ENCODE measurements at places on chromosomes 12 and 14. TPM values are rescaled to one million over a fixed set of nuclear protein-coding genes. Genes with fewer than 3 reads are reported as not detected.
A peak's percentile ranks its signal among the peaks of the same experiment; 100 is the strongest.

DNA sequence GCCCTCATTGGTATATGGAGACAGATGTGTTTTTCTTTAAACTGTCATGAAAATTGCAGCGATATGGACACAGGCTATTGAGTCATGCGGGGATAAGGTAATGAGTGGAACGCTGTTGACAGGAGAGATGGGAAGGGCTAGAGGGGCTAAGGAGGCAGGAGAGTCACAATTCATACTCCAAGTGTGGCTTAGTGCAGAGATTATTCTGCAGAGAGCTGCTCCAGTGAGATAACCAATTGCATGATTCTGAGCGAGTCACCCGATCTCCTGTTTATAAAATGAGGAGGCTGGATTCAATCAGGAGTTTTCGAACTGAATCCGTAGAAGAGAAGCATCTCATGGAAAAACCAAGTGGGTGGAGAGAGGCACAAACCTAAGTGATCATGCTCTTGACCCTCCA is 106.4 kb upstream of the PLEKHG7 start:
- no peak for DNase-seq

DNA sequence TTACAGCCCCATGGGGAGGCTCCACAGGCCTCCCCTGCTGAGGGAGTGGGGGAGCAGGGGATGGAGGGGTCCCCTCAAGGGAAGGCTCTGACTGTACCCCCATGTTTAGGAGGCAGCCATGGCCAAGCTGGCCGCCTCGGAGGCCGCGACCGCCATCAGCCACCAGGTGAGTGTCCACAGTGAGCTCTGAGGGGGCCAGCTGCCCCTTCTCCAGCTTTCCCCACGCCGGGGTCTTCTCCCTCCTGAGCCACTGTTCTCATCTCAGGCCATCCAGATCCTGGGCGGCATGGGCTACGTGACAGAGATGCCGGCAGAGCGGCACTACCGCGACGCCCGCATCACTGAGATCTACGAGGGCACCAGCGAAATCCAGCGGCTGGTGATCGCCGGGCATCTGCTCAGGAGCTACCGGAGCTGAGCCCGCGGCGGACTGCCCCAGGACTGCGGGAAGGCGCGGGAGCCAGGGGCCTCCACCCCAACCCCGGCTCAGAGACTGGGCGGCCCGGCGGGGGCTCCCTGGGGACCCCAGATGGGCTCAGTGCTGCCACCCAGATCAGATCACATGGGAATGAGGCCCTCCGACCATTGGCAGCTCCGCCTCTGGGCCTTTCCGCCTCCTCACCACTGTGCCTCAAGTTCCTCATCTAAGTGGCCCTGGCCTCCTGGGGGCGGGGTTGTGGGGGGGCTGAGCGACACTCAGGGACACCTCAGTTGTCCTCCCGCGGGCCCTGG is 13.6 kb downstream of the ACADS start:
- no peak for DNase-seq

GRCh38 chr12:473863-474577 is 14.3 kb downstream of the B4GALNT3 start:
- DNase-seq, result no peak

DNA sequence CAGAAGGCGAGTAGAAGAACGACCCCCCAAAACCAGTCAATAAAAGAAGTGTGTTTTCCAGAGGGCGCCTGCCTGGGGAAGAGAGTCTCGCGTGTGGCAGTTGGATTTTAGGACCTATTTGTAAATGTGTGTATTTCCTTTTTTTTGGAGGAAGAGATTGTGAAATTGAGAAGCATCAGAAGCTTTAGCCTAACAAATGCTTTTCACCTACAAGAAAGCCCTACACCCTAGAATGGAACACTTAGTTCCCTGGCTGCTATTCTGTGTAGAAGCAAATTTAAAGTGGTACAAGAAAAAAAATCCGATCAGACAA is 1.3 kb downstream of the RCOR1 start:
- DNase-seq, result no peak

GRCh38 chr12:69330475-69331473 is 17.4 kb upstream of the LYZ start:
- peak; percentile 82 for DNase-seq

GRCh38 chr14:49297102-49297501 is 289.1 kb downstream of the RPS29 start:
- no peak for DNase-seq

GRCh38 chr12:3247629-3248161 is 170.5 kb downstream of the TSPAN9 start:
- DNase-seq, result no peak

DNA sequence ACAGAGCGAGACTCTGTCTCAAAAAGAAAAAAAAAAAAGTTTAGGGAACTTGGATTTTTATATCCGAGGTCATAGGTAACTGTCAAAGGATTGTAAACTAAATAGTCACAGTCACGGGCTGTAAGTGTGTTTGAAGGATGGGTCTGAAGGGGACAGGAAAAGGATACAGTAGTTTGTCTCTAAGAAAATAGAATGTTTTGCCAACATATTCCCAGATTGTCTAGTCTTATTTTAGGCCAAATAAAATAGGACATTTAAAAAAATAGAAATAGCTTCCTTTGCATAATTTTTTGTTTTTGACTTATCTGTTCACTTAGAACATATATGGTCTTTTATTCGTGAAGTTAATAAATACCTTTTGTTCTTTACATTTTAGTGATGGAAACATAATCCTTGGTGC is 24.2 kb upstream of the REP15 start:
- DNase-seq, result no peak

- DNase-seq, result no peak
Observed at GRCh38 chr12:24113701-24114100, 164.2 kb upstream of the SOX5 start.

GRCh38 chr12:105053116-105053572 is 31.1 kb downstream of the ALDH1L2 start:
- DNase-seq, result peak; percentile 53

- DNase-seq, result no peak
Observed at GRCh38 chr12:108750526-108750925, 19.2 kb upstream of the CORO1C start.

- DNase-seq, result no peak
Observed at GRCh38 chr14:104318558-104319490, 180.4 kb downstream of the KIF26A start.

DNA sequence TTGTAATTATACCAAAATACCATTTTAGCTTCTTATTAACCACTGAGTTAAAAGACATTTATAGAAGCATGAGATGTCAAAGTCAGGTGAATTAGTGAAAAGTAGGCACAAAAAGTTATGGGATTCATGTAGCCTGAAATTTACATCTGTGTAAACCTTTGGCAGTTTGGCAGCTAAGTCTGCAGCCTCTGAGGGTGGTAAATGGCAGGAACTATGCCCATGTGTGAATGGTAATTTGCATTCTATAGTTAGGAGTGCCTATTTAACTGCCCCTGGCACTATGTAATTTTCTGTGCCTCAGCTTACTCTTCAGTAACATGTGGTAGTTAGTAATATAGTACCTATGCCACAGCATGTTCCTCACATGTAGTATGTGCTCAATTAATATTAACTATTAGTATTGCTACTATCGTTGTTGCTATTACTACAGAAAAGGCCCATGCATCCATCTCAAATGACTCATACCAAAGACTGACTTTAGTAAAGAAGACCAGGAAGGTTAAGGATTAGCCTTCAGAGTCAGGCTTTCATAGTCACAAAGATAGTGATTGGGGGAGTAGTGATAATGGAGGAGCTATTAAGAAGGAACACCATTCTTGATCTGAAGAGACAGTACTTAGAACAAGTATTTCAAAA is 258.7 kb upstream of the BTG1 start:
- no peak for DNase-seq

- DNase-seq, result no peak
Observed at GRCh38 chr12:93181409-93181965, 196.2 kb upstream of the NUDT4 start.

- DNase-seq, result no peak
Observed at GRCh38 chr12:99917711-99918402, 66.9 kb downstream of the ANKS1B start.

GRCh38 chr14:59197695-59198262 is 9.3 kb downstream of the DAAM1 start:
- DNase-seq, result no peak

DNA sequence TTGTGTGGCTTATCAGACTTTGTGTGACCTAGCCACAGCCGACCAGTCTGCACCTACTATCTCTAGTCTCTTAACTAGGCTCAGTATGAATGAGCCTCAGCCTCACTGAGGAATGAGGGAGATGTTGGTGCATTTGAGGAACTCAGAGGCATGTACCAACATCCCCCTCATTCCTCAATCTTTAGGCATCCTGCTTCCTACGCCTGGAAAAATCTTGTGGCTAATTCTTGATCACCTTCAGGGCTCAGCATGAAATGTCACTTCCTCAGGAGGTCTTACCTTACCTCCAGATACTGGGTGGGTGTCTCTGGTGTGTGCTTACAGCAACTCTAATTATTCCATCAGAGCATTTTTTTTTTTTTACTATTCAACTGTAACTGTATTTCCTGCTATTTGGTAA is 148.8 kb upstream of the TMCC3 start:
- no peak for DNase-seq

GRCh38 chr12:103557628-103558010 is 29.5 kb upstream of the STAB2 start:
- DNase-seq, result no peak

- DNase-seq, result no peak
Observed at GRCh38 chr12:117067016-117067415, 32.2 kb downstream of the TESC start.

DNA sequence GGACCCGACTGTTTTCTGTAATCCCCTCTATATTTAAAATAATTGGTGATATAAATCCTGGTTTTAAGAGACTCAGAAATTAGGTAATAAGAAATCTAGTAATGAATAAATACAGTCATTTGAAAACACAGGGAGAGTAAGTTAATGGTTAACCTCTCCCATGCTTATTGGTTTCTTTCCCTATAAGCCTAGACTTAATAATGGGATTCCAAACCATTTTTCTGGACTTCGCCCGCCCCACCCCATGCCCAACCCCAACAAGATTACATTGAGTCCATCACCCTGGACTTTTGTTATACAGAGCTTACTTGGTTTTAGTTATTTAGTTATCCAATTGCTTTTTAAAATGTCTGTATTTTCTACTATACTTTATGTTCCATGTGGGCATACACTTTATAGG is 98.7 kb downstream of the WIF1 start:
- peak; percentile 96 for DNase-seq

GRCh38 chr12:53499266-53500141 is at the start of gene MAP3K12:
TSS of gene MAP3K12 (minus strand) at chr12:53499458. CDS start at chr12:53487391, 12,067 bp downstream.
- peak; percentile 62 for DNase-seq

GRCh38 chr12:47361389-47362021 is 281.7 kb upstream of the AMIGO2 start:
- DNase-seq, result no peak

DNA sequence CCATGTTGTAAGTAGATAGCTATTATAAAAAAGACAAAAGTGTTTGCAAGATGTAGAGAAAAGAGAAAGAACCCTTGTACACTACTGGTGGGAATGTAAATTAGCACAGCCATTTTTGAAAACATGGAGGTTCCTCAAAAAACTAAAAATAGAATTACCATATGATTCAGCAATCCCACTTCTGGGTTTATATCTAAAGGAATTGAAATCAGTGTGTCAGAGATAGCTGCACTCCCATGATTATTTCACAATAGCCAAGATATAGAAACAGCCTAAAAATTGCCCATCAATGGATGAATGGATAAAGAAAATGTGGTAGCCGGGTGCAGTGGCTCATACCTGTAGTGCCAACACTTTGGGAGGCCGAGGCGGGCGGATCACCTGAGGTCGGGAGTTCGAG is 9.2 kb downstream of the PSMC6 start:
- DNase-seq, result no peak

DNA sequence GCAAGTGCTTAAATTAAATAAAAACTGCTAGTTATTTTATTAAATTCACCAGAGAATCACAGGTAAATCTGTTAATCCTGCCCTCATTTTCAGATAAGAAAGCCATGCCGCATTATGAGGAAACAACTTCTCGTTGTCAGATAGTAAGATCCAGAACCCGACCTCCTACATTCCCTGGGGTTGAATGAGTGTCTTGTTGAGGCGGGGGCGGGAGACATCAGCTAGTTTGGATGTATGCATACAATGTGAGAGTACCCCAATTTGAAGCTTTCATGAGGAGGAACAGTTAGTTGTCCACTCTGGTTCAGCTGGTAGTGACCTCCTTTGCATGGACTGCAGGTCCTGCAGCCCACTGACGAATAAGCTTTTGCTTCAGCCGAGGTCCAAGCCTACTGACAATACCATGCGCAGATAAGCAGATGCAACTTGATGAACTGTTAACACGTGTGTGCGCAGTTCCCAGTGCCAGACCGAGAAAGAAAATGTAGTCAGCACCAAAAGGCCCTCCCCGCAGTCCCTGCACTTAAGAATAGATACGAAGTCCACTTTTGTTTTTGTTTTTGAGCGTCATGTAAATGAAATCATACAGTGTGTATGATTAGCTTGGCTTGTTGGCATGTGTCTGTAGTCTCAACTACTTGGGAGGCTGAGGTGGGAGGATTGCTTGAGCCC is 34.9 kb downstream of the EVL start:
- DNase-seq, result no peak

- DNase-seq, result no peak
Observed at GRCh38 chr12:130739571-130739970, 23.5 kb upstream of the RIMBP2 start.

DNA sequence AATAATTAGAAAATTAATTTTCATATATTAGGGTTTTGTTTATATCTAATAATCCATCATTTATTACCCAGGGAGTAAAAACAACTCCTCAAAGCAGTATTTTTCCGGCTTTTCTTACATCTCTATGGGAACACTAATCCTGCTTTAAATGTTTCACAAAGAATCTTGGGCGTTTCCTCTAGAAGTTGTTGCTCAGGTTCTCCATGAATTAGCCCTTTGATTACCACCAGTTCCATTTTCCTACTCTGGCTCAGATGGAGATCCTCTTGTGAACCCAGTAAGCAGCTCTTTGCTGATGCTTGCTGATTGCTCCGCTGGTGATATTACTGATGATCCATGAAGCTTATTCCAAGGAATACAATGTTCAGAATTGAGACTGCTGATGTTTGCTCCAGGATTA is 78.5 kb upstream of the PKP2 start:
- no peak for DNase-seq

GRCh38 chr14:92385561-92385960 is 62.6 kb downstream of the SLC24A4 start:
- no peak for DNase-seq

GRCh38 chr14:59160506-59160905 is 28.0 kb upstream of the DAAM1 start:
- peak; percentile 21 for DNase-seq

- DNase-seq, result peak; percentile 87
Observed at GRCh38 chr12:26268841-26269561, 73.6 kb downstream of the SSPN start.

OR4E2 gene
- polyA plus RNA-seq, result not detected

PIWIL1 gene
- polyA plus RNA-seq, result 0.19 TPM

SLC6A13 gene
- 0.28 TPM for polyA plus RNA-seq

KRT80 gene
- polyA plus RNA-seq, result 0.45 TPM

BIN2 gene
- polyA plus RNA-seq, result 7.0 TPM

ARF6 gene
- polyA plus RNA-seq, result 77.2 TPM

C12orf50 gene
- polyA plus RNA-seq, result 0.04 TPM

CCDC175 gene
- polyA plus RNA-seq, result 1.5 TPM

LRTM2 gene
- 0.13 TPM for polyA plus RNA-seq

GLIPR1L2 gene
- polyA plus RNA-seq, result 1.3 TPM

NKX2-1 gene
- polyA plus RNA-seq, result not detected

CCDC196 gene
- 0.72 TPM for polyA plus RNA-seq

KCNJ8 gene
- polyA plus RNA-seq, result 7.6 TPM

C14orf132 gene
- 20.0 TPM for polyA plus RNA-seq

NUBPL gene
- polyA plus RNA-seq, result 12.1 TPM

MYH7 gene
- 0.91 TPM for polyA plus RNA-seq

KIF26A gene
- 8.8 TPM for polyA plus RNA-seq

Data from large intestine (tissue), 12 donors.